Germinal center (tissue), 1 donor: ENCODE measurements at places on chromosomes 12 and 14.

DNA sequence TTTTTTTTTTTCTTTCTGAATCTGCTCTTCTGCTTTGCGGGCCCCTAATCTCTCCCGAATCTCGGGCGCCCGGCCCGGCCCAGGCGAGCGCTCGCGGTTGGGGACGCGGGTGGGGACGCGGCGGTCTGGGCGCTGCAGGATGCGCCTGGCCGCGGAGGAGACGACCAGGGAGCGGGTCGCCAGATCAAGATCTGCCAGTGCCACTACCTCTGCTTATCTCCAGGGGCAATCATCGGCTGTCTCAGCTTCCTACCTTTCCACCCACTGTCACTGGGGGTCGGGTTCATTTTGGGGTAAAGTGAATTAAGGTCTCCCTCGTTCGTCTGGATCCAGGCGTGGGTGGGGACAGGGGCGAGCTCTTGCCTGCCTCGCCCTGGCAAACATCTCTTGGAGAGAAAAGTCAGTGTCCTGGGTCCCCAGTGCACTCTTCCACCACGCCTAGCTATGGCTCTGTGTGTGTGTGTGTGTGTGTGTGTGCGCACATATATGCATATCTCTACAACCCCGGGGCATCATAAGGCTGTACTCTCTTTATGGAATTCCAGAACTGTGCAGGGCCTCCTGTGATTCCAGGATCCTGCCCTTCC, 422.3 kb downstream of the VRK1 start:
- no peak for DNase-seq

GRCh38 chr12:76368230-76368629, 20.0 kb upstream of the BBS10 start:
- DNase-seq: no peak

- no peak for DNase-seq
Measured at GRCh38 chr12:106301241-106301610, 1.3 kb upstream of the TCP11L2 start.

GRCh38 chr14:22375321-22375930, 213.6 kb downstream of the DAD1 start:
- no peak for DNase-seq

- no peak for DNase-seq
Measured at GRCh38 chr12:3315201-3315661, 175.8 kb upstream of the PRMT8 start.

DNA sequence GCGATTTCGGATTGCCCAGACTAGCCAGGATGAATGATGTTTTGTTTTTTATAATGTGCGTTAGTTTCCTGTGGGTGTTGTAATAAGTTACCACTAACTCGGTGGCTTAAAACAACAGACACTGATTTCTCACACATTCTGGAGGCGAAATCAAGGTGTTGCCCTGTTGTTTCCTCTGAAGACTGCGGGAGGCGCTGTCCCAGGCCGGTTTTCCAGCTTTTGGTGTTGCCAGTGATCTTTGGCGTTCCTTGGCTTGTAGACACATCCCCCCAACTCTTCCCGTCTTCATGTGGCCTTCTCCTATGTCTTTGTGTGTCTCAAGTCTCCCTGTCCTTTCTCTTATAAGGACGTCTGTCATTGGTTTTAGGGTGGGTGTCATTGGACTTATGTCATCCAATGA, 267.7 kb downstream of the AACS start:
- no peak for DNase-seq

DNA sequence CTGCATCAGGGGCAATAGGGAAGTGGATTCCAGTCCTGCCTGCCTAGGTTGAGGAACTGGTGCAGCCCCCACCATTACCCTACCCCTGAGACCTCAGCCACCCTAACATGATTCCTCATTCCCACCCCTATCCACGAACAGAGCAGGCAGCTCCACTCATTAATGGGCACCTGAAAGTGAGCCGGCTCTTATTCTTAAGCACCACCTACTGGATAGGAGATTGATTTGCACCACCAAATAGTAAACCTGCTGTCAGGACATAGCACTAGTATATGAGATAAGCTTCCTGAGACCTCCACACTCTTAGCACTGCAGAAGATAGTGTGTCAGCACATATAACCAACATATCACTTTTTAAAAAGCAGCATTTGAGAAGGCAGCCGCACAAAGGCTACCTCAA, 573.2 kb downstream of the SOX5 start:
- no peak for DNase-seq
